ENCODE measurements at places on chromosomes 2 and 18. TPM values are rescaled to one million over a fixed set of nuclear protein-coding genes. Genes with fewer than 3 reads are reported as not detected.

Gene IL36G
- not detected for total RNA-seq

Gene IL36B
- total RNA-seq, result not detected

Gene CDK15
- total RNA-seq, result not detected

Gene IL36A
- total RNA-seq, result 2.1 TPM

Gene HOXD9
- total RNA-seq, result not detected

Gene COL4A4
- 0.10 TPM for total RNA-seq

Gene NGEF
- not detected for total RNA-seq

Gene MOCOS
- total RNA-seq, result 0.16 TPM

- DNase-seq, result no peak
Observed at GRCh38 chr2:168471163-168471475, 15.0 kb downstream of the CERS6 start.

- no peak for DNase-seq
Observed at GRCh38 chr18:69858897-69859296, 88.8 kb downstream of the CD226 start.

DNA sequence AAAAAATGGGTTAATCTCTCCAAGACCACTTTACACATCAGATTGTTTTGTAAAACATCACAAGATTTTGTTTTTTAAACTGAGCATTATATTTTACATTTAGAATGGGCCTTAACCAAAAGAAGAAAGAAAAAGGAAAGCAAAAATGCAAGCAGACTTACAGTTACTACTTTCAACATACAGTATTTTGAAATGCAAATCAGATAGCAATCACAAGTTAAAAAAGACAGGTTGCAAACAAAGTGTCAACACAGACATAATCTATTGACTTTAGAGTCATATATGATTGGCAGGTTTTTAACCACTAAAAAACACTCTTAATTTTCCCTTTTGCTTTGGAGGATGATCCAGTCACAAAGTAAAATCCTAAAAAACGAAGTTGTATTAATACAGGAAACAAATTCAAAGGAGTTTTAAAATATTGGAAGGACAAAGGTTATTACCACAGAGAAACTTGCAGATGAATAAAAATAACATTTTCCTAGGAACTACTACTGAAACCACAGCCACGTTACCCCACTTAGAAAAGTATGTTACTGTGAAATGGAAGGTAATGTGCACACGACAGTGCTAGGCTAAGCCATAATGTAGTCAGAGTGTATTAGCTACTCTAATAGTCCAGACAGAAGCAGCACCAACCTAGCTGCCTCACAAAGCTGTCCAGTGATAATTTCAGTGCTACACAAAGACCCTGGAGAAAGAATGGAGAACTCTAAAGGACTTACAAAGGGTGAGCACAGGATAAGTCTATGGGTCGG lies 22.9 kb downstream of the DARS1 start:
- DNase-seq, result no peak

GRCh38 chr2:53403792-53404413 lies 363.7 kb upstream of the CHAC2 start:
- no peak for DNase-seq

- no peak for DNase-seq
Observed at GRCh38 chr18:76380127-76380729, 114.8 kb downstream of the ZNF516 start.

DNA sequence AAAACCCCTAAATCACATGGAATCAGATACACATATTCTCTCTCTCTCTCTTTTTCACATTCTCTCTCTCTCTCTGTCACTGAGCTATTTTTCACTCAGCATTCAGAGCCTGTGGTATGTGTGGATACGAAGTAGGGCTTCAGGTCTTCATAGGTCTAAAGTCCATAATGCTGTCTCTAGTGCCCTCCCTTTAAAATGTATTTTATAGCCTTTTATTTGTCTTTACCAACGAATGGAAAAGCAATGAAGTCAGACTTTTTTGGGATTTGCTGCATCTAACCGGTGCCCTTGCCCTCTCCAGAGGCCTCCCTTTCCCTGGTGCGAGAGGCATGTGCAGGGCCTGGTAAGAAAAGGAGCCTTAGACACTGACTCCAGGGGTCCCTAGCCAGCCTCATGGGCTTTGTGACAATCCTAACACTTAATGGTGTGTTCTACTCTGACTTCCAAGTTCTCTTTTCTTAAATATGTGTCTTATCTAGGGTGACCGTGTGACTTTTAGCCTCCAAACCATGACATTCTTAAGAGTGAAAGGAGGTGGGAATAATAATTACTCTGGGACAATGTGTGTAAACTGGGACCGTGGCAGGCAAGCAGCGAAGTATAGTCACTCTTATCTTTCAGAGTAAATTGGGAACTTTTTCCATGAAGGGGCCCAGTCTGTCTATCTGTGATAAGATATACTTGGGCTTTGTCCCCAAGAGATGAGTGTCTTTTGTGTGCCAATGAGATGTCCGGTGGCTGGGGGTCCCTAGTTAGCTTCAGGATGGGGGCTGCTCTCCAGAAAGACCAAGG lies 101.1 kb downstream of the B3GNT2 start:
- DNase-seq, result no peak

DNA sequence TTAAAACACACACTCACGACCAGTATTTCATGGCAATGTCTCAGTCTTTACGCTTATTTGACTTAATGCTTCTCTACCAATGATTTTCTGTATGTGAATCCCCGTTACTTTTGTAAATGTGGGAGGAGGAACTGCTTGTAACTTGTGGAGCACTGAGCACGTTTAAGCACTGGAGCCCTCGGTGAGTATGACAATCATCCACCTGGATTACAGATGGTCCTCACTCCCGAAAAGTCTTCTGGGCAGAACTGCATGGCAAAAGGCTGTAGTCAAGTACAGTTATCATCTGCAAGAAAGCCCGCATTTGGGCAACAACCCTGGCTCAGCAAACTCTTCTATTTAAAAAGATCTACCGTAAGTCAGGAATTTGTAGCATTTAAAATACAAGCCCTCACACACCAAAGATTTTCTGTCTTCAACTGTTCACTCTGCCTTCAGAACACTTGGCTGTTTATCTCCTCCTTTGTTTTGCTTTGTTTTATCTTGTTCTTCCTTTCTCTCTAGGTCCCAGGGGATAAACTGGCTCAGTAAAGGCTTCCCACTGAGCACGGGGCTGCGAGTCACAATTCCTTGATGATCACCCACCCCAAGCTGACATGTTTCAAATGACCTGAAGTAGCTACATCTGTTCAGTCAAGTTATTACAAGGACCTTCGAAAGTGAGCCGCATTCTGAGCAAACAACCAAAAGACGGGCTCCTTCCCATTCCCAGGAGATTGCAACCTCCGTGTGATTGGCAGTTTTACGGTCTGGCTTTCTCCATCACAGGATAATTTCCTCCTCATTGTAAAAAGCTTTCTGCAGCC lies 102.2 kb downstream of the DLGAP1 start:
- DNase-seq, result no peak

GRCh38 chr18:64692826-64693225 lies 543.9 kb upstream of the LINC00305 start:
- DNase-seq, result no peak

- no peak for DNase-seq
Observed at GRCh38 chr2:38154395-38154794, 78.4 kb upstream of the CYP1B1 start.

- no peak for DNase-seq
Observed at GRCh38 chr2:237025090-237025865, 60.4 kb upstream of the COPS8 start.

- DNase-seq, result no peak
Observed at GRCh38 chr2:65765376-65765775, 333.0 kb upstream of the SPRED2 start.

DNA sequence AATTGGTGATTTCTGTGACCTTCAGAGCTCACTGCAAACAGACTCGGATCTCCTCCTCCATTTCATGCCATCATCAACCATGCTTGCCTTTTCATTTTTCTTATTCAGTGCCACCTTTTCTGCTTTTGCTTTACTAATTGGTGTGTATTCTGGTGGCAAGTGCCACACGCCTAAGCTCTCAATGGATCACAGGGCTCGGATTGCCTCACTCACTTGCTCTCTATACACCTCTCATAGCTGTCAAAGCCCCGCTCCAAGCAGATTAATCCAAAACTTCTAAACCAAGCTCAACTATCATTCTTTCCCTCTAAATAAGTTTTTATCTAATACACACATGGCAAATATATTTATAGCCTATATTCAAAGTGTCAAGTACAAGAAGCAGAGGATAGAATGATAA lies 86.4 kb downstream of the PLEKHM3 start:
- no peak for DNase-seq

GRCh38 chr2:101047075-101047766 lies 45.1 kb downstream of the RPL31 start:
- no peak for DNase-seq

- DNase-seq, result no peak
Observed at GRCh38 chr2:234374736-234375135, 122.1 kb downstream of the ARL4C start.

DNA sequence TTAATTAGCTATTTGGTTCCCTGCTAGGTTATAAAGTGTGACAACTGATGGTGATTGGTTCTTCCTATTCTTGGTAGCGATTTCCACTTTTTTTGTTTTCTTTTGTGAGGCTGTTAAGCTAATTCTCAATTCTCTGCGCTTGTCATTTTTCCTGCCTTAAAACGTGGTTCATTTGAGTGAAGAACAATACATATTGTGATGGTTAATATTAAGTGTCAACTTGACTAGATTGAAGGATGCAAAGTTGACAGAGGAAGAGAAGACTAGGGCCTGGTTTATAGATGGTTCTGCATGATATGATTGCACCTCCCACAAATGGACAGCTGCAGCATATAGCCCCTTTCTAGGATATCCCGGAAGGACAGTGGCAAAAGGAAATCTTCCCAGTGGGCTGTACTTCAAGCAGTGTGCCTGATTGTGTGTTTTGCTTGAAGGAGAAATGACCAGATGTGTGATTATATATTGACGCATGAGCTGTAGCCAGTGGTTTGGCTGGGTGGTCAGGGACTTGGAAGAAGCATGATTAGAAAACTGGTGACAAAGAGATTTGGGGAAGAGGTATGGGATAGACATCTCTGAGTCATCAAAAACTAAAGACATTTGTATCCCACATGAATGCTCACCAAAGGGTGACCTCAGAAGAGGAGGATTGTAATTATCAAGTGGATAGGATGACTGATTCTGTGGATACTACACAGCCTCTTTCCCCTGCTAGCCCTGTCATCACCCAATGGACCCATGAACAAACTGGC lies 39.4 kb upstream of the ZNF804A start:
- no peak for DNase-seq

DNA sequence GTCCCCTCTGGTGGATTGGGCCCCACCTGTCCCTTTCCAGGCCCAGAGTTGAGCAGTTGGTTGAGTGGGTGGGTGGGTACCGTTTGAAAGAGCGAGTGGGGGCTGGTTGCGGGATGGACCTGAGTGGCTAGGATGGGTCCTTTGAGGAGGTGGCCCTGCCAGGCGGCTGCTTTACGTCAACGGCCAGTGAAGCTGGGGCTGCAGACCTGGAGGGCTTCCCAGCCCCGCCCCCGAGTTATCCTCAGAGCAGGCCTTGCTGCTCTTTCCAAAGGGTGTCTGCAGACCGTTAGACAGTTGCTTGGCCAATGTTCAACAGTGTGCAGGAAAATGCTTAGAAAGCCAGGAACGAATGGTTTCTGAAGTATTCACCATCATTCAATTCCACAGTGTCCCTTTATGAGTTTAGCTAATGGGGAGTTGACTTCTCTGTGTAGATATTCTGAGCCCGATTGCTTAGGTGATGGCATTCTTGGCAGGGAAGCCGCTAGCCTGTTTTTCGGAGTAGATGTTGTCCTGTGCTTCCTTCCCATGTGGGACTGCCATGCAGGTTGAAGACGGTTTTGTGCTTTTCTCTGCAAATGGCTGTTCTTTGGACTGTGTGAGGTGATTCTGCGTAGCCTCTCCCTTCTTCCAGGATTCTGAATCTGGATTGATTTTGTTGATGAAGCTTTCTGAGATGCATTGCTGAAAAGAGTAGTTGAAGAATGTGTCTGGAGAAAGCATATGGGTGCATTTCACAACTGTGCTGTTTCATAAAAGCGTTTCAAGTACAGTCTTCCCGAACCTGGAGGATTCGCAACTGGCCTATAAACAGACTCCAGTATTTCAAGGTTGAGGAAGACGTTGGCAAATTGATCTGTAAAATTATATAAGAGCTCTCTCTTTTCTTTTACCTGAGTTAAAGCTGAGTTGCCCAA lies 45.8 kb downstream of the LDLRAD4 start:
- no peak for DNase-seq

Data from naive thymus-derived CD8-positive, alpha-beta T cell (primary cell).